ENCODE measurements at places on chromosomes 4 and X.

DNA sequence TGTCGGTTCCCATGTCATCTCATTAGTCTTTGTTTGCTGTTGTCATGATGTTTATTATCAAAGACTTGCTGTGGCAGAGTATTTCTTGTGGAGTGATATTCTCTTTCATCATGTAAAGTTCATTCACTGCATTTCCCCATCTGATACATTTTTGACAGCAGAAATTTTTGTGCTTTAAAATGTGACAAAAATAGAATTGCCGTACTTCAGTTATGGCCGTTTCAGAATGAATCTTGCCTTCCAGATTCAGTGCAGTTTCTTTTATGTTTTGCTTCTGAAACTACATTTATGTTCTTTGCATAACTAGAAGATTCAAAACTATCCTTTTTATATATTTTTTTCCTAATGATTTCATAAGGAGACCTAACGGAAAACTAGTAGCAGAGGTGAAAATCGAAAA lies 10.0 kb downstream of the CSTF2 start:
- DNase-seq, result no peak

DNA sequence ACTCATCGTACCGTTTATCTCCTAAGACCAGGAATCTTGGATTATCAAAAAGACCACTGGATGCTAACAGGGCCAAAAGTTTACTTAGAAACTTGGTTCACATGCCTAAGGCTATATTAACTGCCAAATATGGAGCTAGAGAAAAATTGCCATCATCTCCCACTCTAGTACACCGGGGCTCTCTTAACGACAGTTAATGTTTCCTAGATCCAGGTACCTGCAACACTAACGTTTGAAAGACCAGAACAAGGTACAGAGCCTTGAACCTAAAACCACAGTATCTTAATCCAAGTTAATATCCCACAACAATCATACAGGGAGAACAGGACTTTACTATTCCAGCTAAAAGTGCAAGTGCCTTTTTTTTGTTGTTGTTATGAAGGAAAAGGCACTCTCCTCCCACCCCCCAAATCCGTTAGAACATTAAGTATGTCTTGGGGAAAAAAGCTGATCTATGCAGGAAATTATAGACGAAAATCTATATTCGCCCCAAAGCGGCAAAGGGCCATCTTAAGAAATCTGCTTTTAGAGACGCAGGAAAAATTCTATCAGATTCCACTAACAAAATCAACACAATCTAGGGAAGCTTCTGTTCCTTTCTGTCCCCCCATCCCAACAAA lies 1.3 kb downstream of the G3BP2 start:
- DNase-seq, result no peak

DNA sequence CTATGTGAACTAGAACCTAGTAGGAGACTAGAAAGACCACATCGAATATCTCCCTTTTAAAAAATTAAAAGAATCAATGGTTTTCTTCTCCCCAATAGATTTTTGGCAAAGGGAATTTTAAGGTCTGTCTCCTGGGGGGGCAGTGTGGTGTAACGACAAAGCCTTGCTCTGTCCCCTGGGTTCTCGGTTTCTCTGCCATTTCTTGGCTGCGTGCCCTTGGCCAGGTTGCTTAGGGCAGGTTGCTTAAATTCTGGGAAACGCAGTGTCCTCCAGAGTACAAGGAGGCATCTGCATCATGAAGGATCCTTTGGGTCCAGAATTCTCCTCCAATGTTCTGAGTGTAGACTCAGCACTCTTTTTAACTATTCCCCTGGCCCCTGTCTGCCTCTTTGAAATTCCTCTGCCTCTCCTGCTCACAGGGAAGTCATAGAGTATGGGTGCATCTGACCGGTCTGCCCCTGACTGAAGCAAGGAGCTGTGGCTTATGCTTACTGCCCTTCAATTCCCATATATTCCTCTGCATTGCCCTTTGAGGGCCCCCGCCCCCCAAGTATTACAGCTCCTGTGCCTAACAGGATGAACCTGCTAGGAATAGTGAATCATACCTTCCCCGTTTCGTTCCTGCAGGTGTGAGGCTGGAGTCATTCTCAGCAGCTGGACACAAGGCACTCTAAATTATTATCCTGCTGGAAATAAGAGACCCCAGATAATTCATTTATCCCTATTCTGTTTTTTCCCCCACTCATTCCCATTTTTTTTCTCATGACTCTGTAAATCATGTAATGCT lies 2.2 kb downstream of the KIT start:
- DNase-seq, result no peak

- no peak for DNase-seq
These were observed 17.8 kb upstream of the LRCH2 start for GRCh38 chrX:115251458-115252233.

- no peak for DNase-seq
These were observed 401.3 kb upstream of the BOD1L1 start for GRCh38 chr4:14028862-14029261.

Data from activated T-helper 1 cell treated with Interleukin-2 at 50 U/mL for 16 hours (primary cell).